Right hindlimb (tissue), 1 donor: ENCODE measurements at places on chromosomes 3 and 15.

DNA sequence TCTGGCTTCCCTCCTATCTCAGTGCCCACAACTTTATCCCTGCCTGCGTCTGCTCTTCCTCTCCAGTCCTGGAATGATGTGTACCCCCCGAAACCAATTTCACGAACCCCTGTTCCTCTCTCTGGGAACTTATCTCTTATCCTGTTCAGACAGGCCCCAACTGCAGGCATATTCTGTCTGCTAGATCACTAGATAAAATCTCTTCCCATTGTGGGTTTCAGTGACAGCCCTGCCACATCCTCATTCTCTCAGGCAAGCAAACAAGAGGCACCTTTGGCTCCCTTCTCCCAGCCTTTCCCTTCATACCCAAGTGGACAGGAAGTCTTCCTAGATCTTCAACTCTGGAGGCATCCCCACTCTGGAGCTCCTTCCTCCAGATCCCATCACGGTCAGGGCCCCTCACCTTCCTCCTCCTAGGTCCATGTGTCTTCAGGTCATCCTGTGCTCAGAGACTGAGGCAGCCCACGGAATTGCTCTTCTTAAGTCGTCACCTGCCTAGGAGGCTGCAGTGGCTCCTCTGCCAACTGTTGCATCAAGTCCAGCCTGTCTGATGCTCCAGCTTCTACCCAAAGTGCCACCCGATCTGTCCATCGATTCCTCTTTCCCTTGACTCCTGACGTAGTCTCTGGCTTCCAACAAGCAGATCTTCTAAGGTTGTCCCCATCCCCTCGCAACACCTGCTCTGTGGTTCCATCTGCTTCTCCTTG, 190.8 kb downstream of the SLCO3A1 start:
- no peak for DNase-seq

DNA sequence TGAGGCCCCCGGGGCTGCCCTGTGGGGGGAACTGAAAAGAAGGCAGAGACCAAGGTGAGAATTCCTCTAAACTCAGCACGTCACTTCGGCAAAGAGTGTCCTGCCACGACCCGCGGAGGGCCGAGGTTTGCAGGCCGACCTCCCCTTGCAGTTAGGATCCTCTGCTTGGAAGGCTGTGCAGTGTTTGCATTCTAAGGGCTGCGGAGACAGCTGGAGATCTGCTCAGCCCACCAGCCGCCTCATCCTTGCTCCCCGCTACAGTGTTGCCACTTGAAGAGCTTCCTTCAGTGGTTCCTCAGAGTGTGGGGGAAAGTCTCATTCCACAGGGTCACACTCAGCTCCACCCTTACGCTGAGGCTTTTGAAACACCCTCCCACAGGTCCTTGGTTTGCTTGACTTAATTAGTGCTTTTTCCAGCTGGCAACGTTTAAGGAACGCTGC, 10.8 kb downstream of the SLC51A start:
- no peak for DNase-seq

GRCh38 chr3:57637391-57637790, 40.2 kb upstream of the ARF4 start:
- DNase-seq = no peak

- no peak for DNase-seq
Measured at GRCh38 chr3:145272684-145273083, 888.3 kb downstream of the PLOD2 start.

DNA sequence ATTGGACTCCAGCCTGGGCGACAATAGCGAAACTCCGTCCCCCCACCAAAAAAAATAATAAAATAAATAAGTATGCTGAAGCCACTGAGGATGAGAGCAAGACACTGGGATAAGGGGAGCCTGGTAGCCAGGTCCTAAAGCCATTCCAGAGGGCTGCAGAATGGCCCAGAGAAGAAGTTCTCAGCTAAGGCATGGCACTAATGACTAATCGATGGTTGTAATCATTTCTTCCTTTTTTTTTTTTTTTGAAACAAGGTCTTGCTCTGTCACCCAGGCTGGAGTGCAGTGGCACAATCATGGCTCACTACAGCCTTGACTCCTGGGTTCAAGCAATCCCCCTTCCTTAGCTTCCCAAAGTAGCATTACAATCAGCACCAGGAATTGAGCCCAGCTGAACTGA, 25.6 kb upstream of the ZNF774 start:
- no peak for DNase-seq

GRCh38 chr3:30400926-30401325, 205.5 kb upstream of the TGFBR2 start:
- DNase-seq = no peak

GRCh38 chr15:39756806-39757522, 25.7 kb downstream of the FSIP1 start:
- DNase-seq = no peak

GRCh38 chr3:181629711-181630110, 82.0 kb upstream of the SOX2 start:
- no peak for DNase-seq
